B cell (primary cell): ENCODE measurements at places on chromosomes 4 and X. TPM values are rescaled to one million over a fixed set of nuclear protein-coding genes. Genes with fewer than 3 reads are reported as not detected.
A peak's percentile ranks its signal among the peaks of the same experiment; 100 is the strongest.

DNA sequence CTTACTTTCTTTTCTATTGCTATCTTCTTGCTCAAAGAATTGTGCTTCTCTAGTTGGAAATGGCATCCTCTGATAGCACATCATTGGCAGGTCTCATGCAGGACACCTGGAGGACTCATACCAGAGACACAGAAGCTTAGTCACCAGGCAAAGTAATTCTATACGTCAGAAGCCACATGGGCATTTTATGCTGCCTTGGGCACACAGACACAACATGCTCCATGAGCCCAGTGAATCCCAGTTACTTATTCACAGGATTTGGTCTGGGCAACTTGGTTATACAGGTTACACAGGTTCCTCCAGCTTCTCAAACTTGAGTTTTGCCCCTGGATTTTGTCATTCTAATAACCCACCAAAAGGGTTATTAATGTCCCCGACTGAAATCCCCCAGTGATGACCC is 7.1 kb downstream of the RASSF6 start:
- DNase-seq = no peak

- peak; percentile 57 for DNase-seq
Observed at GRCh38 chrX:154373340-154374306, 811 bp downstream of the FLNA start.

DNA sequence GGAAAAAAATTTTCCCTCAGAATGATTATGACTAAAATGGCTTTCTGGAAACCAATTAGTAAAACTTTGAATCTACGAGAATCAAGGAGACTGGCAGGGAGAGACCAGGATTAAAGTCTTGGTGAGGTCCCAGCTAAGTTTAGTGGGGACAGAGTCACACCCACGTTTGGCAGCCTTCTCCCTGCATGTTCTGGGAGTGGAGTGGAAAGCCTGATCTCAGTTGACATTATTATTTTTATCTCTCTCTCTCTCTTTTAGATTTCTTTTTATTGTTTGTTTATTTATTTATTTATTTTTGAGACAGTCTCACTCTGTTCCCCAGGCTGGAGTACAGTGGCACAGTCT is 67.8 kb downstream of the MED28 start:
- no peak for DNase-seq

GRCh38 chrX:134210465-134210864 is 26.5 kb upstream of the CCDC160 start:
- no peak for DNase-seq

DNA sequence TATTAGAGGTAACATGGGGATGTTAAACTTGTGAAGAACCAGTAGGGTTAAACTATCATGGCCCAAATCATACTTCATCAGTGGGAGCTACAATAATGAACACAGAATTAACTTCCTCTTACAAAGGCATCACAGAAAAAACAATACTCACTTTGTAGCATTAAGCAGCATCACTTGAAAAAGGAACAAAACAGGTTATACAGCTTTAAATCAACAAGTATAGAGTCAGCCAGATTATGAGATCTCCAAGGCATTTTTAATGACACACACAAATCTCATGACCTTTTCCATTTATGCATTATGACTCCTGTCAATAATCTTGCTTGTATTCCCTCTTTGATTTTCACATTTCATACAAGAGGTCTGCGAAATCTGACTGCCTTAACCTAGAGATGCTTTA is 18.3 kb downstream of the FBXL5 start:
- DNase-seq = no peak

DNA sequence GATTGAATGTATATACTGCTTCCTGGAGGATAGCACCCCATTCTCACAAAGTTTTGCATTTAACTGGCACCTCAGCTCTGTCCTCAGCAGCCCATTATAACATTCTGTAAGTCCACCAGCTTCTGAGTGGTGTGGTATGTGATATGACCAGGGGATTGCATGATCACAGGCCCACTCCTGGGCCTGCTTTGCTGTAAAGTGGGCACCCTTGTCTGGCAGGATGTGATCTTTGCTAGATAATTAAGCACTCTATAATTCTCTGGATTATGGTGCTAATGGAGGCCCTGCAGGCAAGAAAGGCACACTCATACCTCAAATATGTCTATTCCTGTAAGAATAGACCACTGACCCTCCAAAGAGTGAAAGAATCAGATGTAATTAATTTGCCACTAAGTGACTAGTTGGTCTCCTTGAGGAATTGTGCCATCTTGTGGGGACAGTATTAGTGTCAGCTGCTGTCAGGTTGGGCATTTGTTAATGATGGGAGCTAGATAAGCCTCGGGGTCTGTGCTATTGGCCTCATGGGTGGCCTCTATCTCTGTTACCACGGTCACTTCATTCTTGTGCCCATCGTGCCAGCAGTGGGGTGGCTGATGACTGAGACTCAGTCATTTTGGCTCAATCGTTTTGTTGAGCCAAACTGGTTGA is 2.2 kb upstream of the CFI start:
- DNase-seq = peak; percentile 55

DNA sequence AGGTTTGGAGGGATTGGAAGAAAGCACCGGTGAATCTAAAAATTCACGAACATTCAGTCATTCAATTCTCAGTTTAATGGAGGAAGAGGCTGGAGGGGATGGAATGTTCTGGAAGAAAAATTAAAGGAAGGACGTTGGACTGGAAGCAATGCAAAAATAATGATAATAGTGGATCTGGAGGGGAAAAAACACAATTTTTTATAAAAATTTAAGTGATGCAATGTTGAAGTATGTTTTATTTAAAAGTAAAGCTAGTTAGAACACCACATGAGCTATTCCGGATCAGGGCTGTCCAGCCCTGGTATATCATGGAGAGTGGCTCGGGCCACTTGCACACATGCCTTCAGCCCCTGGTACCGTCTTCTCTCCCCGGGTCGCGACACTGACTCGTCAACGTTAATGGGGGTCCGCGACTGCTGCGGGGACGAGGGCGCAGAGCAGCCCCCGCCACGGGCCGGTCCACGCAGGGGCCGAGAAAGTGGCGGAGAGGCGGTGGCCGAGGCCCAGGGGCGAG is 204.6 kb downstream of the TENM3 start:
- DNase-seq = peak; percentile 3

- no peak for DNase-seq
Observed at GRCh38 chr4:24519649-24520048, 64.7 kb downstream of the DHX15 start.

DNA sequence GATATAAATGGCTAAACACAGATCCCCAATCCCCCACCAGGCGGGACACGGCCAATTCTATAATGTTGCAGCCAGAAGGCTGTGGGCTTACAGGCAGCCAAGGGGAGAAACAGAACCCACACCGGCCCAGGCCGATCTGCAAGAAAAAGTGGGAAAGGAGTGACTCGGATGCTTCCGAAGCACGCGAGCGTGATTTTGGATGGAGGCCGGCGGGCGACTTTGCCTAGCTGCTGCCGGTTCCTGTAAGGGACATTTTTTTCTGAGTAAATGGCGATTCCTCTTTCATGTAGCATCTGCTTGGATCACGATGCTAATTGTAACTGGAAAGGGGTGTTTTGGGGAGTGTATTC is 470.2 kb downstream of the PCDH19 start:
- DNase-seq = no peak

- no peak for DNase-seq
Observed at GRCh38 chr4:85778632-85779131, 303.7 kb downstream of the ARHGAP24 start.

DNA sequence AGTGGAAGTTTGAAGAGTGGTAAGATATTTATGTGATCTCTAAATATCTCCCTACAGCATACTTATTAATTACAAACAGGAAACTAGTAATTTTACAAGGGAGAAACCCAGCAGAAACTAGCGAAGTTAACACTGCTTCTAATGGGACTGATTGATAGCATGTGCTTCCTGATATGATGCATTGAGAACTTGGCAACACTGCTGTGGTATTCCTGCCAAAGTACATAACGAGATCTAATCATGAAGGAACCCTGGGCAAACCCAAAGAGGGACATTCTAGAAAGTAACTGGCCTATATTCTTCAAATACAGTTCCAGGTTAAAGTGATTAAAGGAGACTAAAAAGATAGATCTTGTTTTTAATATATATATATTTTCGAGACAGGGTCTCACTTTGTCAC is 4.6 kb upstream of the GPR34 start:
- no peak for DNase-seq

GRCh38 chr4:119136546-119136945 is 914 bp downstream of the MYOZ2 start:
- no peak for DNase-seq

GRCh38 chr4:90145319-90145718 is 18.1 kb downstream of the CCSER1 start:
- DNase-seq = no peak

DNA sequence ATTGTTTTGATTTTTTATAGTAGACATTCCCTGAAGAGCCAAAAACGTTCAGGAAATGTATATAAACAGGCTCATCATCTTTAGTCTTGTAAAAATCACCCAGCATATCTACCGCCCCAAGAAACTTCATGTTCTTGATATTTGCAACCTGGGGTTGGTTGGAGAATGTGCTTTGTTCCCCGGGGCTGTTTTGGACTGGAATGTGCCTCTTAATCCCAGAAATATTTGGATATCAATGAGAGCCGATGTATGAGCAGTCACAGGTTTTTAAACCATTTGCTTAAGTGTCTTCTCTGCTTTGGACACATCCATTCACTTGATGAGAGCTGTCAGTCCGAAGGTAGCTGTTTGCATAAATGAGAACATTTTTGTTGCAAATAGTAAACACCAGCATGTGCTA is 449.7 kb downstream of the PCDH7 start:
- DNase-seq = no peak

DNA sequence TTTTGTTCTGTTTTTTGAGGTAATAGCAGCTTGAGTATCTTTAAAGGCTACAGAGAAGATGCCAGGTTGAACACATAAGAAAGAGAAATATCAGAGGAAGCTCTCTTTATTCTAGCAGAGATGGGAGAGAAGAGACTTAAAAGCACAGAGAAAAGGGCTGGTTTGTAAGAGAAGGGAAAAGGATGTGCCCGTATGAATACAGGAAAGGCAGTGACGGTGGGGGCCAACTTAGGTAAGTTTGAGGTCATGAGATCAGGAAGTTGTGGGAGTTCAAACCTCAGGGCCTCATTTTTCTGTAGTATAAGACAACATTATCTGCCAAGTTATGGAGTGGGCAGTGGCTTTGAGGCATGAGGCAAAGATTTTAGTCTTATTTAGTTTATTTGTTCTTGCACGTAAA is 121.3 kb upstream of the S100G start:
- no peak for DNase-seq

DNA sequence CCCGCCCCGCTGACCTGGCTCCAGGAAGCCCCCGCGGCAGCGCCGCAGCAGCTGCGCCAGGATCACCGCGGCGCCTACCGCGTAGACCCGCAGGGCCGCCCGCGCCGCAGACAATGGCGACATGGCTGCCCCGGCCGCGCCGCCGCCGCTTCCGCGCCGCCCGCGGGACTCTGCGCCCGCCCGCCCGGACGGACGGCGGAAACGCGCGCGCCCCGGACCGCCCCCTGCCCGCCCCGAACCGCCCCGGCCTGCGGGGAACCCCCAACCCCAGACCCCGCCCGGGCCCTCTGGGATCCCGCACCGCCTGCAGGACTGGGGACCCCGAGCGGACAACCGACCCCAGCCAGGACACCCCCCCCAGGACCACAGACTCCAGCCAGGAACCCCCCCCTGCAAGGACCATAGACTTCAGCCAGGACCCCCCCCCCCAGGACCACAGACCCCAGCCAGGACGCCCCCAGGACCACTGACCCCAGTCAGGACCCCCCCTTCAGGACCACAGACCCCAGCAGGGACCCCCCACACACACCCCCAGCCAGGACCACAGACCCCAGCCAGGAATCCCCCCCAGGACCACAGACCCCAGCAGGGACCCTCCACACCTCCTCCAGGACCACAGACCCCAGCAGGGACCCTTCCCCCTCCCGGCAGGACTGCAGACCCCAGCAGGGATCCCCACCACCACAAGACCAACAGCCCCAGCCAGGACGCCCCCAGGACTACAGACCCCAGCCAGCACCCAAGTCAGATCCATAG is at the start of the genes DHRSX and ZBED1:
TSS of gene DHRSX (minus strand) at position 174 of the 756 bp plus-strand sequence. CDS start at position 123, 51 bp downstream.
TSS of gene ZBED1 (minus strand) at position 174 of the 756 bp plus-strand sequence. CDS start 10,257 bp downstream, outside the sequence.
- peak; percentile 71 for DNase-seq

- no peak for DNase-seq
Observed at GRCh38 chr4:56042225-56042624, 93.5 kb downstream of the CEP135 start.

DNA sequence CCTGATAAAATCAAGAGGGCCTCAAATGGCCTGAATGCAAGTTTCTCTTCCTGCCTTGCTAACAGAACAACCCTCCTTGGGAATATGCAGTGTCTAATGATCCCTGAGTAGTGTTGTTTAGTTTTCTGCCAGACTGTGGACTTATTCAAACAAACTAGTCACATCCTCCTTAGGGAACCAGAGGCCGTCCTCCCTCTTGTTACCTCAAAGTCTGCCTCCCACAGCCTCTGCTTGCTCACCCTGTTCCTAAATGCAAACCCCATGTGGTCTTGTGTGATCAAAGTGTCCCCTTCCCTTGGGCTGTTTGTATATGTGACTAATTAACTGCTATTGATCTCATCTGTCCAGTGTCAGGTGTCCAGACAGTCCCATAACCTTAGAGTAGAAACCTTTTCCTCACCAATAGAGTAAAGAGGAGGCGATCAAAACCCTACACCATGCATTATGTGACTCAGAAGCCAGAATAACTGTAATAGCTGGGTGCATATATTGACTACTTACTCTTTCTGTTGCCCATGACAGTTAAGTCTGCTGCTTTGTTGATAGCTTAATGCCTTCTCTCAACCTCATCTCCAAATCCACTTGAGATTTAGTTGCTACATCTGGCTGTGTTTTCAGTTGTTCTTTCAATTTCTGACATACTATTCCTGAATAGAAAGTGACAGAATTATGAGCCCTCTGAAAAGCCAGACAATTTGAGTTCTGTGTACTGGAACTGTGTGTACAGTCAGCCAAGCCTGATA is 473.0 kb upstream of the NWD2 start:
- no peak for DNase-seq

GRCh38 chr4:183173580-183174526 is 74.8 kb downstream of the WWC2 start:
- DNase-seq = no peak

DNA sequence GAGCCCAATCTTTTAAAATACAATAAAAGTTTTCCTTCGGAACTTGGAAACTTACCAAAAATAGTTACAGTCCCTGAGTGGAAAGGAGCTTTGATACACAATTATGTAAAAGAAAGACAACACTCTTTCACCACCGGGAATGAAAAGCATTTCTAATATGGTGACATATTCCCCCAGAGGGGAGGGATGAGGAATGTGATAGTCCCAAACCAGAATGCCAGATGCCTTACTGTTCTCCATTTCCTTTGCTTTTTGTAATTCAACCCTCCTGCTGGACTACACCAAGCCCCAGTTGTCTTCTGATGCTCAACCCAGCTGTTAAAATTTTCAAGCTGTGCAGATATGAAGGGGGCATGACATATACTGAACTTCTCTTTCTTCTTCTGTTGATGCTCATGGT is 4.1 kb downstream of the PRIMPOL start:
- no peak for DNase-seq

- peak; percentile 2 for DNase-seq
Observed at GRCh38 chrX:54248309-54248708, 65.3 kb upstream of the FAM120C start.

GRCh38 chrX:6759655-6760375 is 224.9 kb upstream of the VCX3A start:
- DNase-seq = no peak

GRCh38 chrX:154827194-154828015 is 7.1 kb downstream of the SMIM9 start:
- peak; percentile 70 for DNase-seq

GRCh38 chrX:29724316-29724715 is 491.0 kb upstream of the MAGEB2 start:
- DNase-seq = no peak

The BGN gene
- total RNA-seq = not detected in 2 replicates

The TNMD gene
- not detected in 2 replicates for total RNA-seq

The F11 gene
- not detected in 2 replicates for total RNA-seq

The CTAG1B gene
- not detected in 2 replicates for total RNA-seq

The HPSE gene
- total RNA-seq = 1.3 and 2.6 TPM in 2 replicates

The ADGRA3 gene
- total RNA-seq = 0.10 TPM in 1 of 2 replicates, not detected in the other

The NKX3-2 gene
- total RNA-seq = not detected in 2 replicates

The BMX gene
- not detected in 2 replicates for total RNA-seq
